ENCODE measurements at places on chromosomes 6 and 20.

- no peaks in the 10 kb centered on the region for H3K36me3 ChIP-seq
- H3K27ac ChIP-seq, result no peak overlapping the region
- H3K27me3 ChIP-seq, result no peaks in the 10 kb centered on the region
- DNase-seq, result no peak
- no peaks in the 10 kb centered on the region for H3K4me1 ChIP-seq
- H3K4me3 ChIP-seq, result no peak overlapping the region
Measured at GRCh38 chr20:55974491-55975202, 30.7 kb downstream of the CBLN4 start.

DNA sequence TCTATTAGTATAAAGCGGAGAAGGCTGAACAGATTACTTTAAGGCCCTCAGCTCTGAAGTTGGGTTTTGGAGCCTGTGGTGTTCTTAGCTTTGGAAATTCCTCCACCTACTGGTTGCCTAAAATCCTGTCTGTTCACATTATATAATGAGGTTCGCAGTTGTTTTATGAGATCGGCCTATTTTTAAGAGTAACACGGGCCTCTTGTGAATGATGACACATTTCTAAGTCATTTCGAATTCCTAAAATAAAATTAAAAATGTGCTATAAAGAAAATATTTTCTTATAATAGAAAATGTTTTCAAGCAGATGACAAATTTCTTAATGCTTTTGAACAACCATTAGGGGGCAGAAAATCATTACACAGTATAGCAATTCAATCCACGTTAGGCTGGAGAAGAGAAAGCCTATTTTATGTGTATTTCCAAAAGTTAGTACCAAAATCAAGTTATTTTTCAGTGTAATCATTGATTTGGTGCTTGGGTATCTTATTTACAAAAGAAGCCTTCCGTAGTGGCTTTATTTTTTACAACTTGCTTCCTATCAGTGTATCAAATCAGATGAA is 15.8 kb upstream of the FAM8A1 start:
- no peaks in the 10 kb centered on the region for H3K36me3 ChIP-seq
- peaks cover 9% of the 10 kb centered on the region for H3K4me1 ChIP-seq
- peak overlapping the region; percentile 8 for H3K4me3 ChIP-seq
- H3K27me3 ChIP-seq, result no peaks in the 10 kb centered on the region
- no peak for DNase-seq
- H3K27ac ChIP-seq, result peak overlapping the region; percentile 65

DNA sequence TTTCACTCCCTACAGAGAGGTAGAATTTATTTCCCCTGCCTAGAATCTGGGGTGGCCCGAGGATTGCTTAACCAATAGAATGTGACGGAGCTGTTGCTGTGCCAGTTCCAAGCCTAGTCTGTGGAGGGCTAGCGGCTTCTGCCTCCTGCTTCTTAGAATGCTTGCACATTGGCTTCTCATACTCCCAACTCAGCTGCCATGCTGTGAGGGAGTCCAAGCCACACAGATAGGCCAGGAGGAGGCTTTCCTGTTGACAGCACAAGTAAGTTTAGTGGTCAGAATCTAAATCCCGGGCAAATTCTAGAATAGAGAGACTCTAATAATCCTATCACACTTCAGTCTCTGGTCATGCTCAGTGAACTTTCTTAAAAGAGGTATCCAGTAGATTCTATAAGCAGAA is 57.5 kb upstream of the SNRPB2 start:
- no peak for DNase-seq
- H3K27me3 ChIP-seq, result no peaks in the 10 kb centered on the region
- no peak overlapping the region for H3K27ac ChIP-seq
- H3K4me1 ChIP-seq, result no peaks in the 10 kb centered on the region

GRCh38 chr6:38909015-38909730 is 139.4 kb upstream of the GLP1R start:
- no peaks in the 10 kb centered on the region for H3K4me1 ChIP-seq
- DNase-seq, result no peak
- no peaks in the 10 kb centered on the region for H3K36me3 ChIP-seq
- H3K27me3 ChIP-seq, result peaks cover 31% of the 10 kb centered on the region
- H3K4me3 ChIP-seq, result no peak overlapping the region

DNA sequence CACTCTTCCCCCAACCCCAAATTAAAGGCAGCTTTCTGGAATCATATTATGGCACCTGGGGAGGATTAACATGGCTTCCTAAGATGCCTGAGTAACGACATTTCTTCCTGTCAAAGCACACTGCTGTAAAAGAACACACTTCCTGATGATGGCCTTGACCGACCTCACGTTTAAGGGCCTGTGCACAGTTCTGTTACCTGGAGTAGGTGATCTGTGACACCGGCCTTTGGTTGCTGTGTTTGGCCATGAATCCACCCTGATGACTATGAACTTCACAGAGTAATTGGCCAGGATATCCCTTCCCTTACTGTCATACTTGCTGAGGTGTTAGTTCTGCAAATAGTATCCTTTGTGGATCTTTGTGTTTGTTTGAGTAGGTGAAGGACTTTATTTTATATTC is 45.8 kb downstream of the PLCB4 start:
- no peak for DNase-seq
- H3K27me3 ChIP-seq, result no peaks in the 10 kb centered on the region
- H3K4me3 ChIP-seq, result no peak overlapping the region
- H3K4me1 ChIP-seq, result peaks cover 32% of the 10 kb centered on the region
- H3K27ac ChIP-seq, result no peak overlapping the region
- no peaks in the 10 kb centered on the region for H3K36me3 ChIP-seq

GRCh38 chr6:96235927-96236326 is 220.2 kb downstream of the FUT9 start:
- no peaks in the 10 kb centered on the region for H3K4me1 ChIP-seq
- no peak overlapping the region for H3K27ac ChIP-seq
- no peaks in the 10 kb centered on the region for H3K36me3 ChIP-seq
- H3K27me3 ChIP-seq, result no peaks in the 10 kb centered on the region
- no peak overlapping the region for H3K4me3 ChIP-seq
- no peak for DNase-seq

All from osteocyte (in vitro differentiated cells).